Activated naive CD8-positive, alpha-beta T cell treated with anti-CD3 and anti-CD28 coated beads, Interleukin-2, amount 10 ng/mL, durations not matched to agents 7 days and 5 days (primary cell): ENCODE measurements at places on chromosomes 12 and 14.

DNA sequence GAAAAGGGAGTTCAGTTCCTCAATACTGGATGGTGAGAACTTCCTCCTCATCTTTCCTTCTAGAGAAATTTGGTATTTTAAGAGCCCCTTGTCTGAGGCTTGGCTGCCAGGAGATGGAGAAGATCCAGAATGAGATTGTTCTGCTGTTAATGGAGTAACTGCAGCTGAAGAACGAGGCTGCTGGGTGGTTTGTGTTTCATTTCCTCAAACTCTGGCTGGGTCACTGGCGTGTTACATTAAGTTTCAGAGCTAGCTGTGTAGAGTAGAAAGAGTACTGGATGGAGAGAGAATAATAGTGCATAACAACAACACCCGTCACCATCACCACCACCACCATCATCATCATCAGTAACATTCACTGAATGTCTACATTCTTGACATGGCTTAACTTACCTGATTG, 325.0 kb upstream of the TBX3 start:
- DNase-seq: no peak
- no peaks in the 10 kb centered on the region for H3K36me3 ChIP-seq
- no peaks in the 10 kb centered on the region for H3K4me1 ChIP-seq
- no peak overlapping the region for H3K4me3 ChIP-seq
- no peaks in the 10 kb centered on the region for H3K27me3 ChIP-seq

DNA sequence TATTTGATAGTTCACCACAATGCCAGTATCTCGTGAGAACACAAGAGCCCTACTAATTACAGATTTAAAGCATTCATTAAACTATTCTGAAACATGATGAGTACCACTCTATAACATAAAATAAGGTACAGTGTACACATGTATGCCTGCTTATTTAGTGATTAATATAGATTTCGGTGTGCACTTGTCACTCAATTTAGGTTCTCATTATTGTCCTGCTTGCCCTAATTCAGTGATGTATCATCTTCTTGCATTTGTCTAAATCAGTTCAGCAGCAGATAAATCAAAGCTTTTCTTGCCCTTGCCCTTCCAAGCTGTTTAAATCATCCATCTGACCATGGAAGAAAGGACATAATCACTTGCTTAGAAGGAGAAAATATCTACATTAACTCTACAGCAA, 359.7 kb downstream of the GXYLT1 start:
- no peak overlapping the region for H3K27ac ChIP-seq
- DNase-seq: no peak
- peaks cover 1% of the 10 kb centered on the region for H3K27me3 ChIP-seq
- H3K4me3 ChIP-seq: no peak overlapping the region
- H3K36me3 ChIP-seq: no peaks in the 10 kb centered on the region

GRCh38 chr14:69685716-69686115, 74.3 kb downstream of the SUSD6 start:
- peaks cover 27% of the 10 kb centered on the region for H3K36me3 ChIP-seq
- DNase-seq: no peak
- no peaks in the 10 kb centered on the region for H3K27me3 ChIP-seq
- H3K4me1 ChIP-seq: peaks cover 43% of the 10 kb centered on the region
- peak overlapping the region; percentile 67 for H3K27ac ChIP-seq

DNA sequence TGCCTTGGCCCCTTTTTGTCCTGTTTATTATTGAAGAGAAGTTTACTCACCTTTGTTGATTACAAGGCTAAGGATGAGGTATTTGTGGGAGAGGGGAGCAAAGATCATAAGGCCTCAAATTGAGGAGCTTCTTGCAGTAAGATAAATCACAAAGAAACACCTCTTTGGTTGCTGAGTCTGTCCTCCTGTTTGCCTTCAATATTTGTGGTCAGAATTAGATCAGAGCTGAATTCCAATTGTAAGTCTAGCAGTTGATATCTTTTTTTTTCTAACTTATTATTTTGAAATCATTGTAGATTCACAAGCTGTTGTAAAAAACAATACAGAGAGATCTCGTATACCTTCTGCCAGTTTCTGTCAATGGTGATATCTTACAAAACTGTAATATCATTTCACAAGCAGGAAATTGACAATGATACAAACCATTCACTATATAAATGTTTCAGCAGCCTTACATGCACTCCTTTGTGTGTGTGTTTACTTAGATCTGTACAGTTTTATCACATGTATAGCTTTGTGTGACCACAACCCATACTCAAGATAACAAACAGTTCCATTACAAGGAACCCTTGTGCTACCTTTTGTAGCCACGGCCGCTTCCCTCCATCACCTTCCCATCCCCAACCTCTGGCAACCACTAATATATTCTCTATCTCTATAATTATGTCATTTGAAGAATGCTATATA, 97.4 kb downstream of the KICS2 start:
- no peaks in the 10 kb centered on the region for H3K4me1 ChIP-seq
- no peak overlapping the region for H3K4me3 ChIP-seq
- peaks cover 5% of the 10 kb centered on the region for H3K27me3 ChIP-seq
- DNase-seq: no peak
- no peak overlapping the region for H3K27ac ChIP-seq

DNA sequence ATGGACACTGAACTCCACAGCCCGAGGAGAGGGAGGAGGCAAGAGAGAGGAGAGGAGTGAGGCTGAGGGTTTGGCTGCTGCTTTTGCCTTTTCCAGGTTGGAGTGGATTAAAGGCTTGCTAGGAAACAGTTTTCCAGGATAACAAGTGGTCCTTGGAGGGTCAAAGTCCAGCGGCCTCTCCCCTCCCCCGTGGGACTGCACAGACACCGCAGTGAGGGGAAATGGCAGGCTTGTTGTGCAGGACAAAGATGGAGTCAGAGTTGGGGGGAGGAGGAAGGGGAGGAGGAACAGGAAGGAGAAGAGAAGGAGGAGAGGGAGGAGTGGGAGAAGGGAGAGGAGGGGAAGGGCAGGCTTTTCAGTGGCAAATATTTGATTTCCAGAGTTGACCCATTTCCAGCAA, 245.5 kb downstream of the RBM19 start:
- DNase-seq: no peak
- peaks cover 3% of the 10 kb centered on the region for H3K27me3 ChIP-seq

DNA sequence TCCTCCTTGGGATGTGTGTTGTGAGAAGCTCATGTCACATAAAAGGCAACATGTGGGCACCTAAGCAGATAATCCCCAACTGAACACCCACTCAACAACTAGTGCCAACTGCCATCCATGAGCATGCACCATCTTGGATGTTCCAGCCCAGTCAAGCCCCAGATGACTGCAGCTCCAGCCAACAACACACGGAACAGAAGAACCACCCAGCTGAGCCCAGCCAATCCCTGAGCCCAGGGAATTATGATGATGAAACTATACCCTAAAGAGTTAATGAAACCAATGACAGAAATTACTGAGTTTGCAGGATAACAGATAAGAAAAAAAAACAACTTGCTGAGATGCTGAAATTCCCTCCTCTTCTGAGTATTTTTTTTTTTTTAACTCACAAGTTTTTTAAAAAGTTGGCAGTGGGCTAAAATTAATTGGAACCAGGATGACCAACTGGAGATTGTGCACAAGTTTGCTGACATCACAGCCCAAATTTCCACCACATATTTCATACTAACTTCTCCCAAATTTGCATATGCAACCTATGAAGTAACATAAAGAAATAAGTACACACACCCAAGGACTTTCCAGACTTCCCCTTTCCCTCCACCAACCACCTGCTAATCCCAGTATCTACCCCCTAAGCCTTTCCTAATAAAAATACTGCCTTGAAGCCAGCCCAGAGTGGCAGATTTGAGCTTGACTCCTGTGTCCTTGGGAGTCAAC, 124.5 kb downstream of the KSR2 start:
- no peaks in the 10 kb centered on the region for H3K4me1 ChIP-seq
- H3K36me3 ChIP-seq: no peaks in the 10 kb centered on the region
- H3K27me3 ChIP-seq: peaks cover 5% of the 10 kb centered on the region
- no peak for DNase-seq
- no peak overlapping the region for H3K27ac ChIP-seq

DNA sequence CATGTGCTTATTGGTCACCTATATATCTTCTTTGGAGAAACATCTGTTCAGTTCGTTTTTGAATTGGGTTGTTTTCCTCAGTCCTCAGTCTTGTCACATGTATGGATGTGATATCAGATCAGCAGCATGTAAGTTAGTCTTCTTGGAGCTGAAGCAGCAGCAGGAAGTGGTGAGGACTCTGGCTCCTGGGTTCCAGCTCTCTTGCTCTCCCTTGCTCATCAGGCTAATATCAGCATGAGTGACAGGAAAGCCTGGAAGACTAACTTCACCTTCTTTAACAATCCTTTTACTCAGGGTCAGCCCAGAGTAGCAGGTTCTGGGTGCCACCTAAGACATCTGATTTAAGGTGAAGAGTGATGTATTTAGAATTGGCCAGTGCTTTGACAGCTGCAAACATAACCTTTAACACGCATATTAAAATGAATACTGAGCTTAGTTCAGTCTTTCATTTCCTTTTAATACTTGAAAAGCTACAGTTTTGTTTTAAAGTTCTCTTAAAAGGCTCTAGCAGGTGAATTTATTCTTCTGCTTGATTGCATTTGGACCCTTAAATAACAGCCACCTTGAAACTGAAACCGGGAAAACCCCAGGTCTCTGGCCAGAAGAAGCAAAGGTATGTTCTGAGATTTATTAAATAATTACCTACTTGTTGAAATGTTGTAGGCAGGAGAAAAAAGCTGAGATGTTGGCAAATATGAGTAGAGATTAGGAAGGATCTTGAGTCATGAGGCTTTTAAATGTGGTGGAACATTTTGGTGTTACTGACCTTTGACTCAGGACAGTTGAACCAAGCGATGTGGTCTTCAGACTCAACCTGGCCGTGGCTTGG, 54.3 kb downstream of the DRAM1 start:
- peaks cover 4% of the 10 kb centered on the region for H3K4me1 ChIP-seq
- H3K36me3 ChIP-seq: no peaks in the 10 kb centered on the region
- no peak for DNase-seq

- no peaks in the 10 kb centered on the region for H3K27me3 ChIP-seq
- no peaks in the 10 kb centered on the region for H3K4me1 ChIP-seq
- no peaks in the 10 kb centered on the region for H3K36me3 ChIP-seq
- DNase-seq: no peak
- H3K4me3 ChIP-seq: no peak overlapping the region
These were observed 787.2 kb downstream of the GALC start for GRCh38 chr14:87205811-87206210.

GRCh38 chr14:84401631-84402030, 1128.3 kb upstream of the FLRT2 start:
- H3K27me3 ChIP-seq: no peaks in the 10 kb centered on the region
- DNase-seq: no peak
- H3K4me1 ChIP-seq: no peaks in the 10 kb centered on the region
- H3K4me3 ChIP-seq: no peak overlapping the region
- no peaks in the 10 kb centered on the region for H3K36me3 ChIP-seq
- no peak overlapping the region for H3K27ac ChIP-seq

DNA sequence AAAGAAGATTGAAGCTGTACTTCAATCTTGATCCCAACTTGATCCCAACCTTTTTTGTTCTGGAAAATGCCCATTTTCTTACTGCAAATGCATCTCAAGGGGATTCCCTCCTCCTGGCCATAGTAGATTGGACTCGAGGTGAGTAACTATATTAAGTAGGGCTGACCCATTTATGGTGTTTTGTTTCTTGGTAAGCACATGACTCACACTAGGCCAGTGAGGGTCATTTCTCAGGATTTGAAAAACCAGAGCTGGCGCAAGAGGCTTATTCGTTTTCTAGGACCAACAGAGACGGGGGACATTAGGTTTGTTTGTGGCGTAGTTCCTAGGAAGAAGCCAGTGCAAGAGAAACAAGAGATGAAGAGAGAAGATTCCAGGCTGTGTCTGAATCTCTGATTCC, 51.4 kb downstream of the MRPL42 start:
- no peak for DNase-seq
- H3K27me3 ChIP-seq: peaks cover 6% of the 10 kb centered on the region
- no peaks in the 10 kb centered on the region for H3K36me3 ChIP-seq
- H3K27ac ChIP-seq: no peak overlapping the region
- peaks cover 6% of the 10 kb centered on the region for H3K4me1 ChIP-seq

DNA sequence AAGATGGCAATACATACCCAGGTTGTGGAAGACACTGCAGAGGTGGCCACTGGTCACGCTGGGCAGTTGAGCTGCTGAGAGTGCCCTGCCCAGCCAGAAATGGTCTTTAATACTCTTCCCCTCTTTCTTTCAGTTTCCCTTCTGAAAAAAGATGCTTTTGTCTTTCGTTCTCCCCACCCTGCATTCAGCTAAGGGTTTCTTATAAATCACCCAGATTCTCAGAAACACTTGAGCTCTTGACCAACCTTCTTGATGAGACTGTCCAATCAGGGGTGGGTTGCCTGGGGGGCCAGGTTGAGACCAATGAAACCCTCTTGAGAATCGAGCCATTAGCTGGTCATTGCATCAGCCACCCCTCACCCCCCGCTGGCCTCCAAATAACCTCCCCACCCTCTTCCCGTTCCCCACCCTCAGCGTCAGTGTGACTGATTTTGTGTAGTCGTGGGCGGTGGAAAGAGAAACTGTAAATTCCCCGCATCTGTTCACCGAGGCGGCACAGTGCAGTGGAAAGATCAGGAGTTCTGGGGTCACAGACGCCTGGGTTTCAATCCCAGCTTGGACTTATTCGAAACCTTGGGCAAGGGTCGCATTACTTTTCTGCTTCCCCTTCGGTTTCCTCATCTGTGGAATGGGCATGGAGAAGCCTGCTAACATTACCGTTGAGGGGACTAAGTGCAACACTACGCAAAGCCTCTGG, 52.3 kb downstream of the SLC25A47 start:
- no peaks in the 10 kb centered on the region for H3K27me3 ChIP-seq
- peaks cover 18% of the 10 kb centered on the region for H3K36me3 ChIP-seq
- H3K4me3 ChIP-seq: peak overlapping the region; percentile 88
- DNase-seq: peak; percentile 71
- H3K27ac ChIP-seq: peak overlapping the region; percentile 92

DNA sequence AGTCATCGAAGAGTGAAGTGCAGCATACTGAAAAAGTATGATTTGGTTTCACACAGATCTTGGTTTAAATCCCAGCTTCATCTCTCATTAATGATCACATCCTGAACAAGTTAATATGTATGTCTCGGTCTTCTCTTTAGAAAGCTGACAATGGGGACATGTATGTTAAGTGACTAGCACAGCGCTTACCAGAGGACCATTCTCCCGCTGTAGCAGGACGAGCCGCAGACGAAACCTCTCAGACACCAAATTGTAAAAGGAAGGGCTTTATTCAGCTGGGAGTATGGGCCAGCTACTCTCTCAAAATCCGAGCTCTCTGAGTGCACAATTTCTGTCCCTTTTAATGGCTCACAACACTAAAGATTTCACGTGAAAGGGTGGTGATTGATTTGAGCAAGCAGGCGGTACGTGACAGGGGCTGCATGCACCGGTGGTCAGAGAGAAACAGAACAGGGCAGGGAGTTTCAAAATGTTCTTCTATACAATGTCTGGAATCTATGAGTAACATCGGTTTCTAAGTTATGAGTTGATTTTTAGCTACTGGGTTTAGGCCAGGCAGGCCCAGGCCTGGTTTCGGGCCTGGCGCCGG, 682.4 kb downstream of the DIO2 start:
- no peaks in the 10 kb centered on the region for H3K4me1 ChIP-seq
- no peak for DNase-seq
- H3K4me3 ChIP-seq: no peak overlapping the region
- no peaks in the 10 kb centered on the region for H3K36me3 ChIP-seq
- H3K27ac ChIP-seq: no peak overlapping the region

- no peak overlapping the region for H3K27ac ChIP-seq
- H3K4me3 ChIP-seq: no peak overlapping the region
- peaks cover 30% of the 10 kb centered on the region for H3K4me1 ChIP-seq
- DNase-seq: no peak
These were observed 8.9 kb upstream of the LTA4H start for GRCh38 chr12:96044017-96044942.
